ENCODE measurements at places on chromosomes 5 and 9.

GRCh38 chr5:16464664-16465543 is 696 bp downstream of the ZNF622 start:
- no peak for DNase-seq

DNA sequence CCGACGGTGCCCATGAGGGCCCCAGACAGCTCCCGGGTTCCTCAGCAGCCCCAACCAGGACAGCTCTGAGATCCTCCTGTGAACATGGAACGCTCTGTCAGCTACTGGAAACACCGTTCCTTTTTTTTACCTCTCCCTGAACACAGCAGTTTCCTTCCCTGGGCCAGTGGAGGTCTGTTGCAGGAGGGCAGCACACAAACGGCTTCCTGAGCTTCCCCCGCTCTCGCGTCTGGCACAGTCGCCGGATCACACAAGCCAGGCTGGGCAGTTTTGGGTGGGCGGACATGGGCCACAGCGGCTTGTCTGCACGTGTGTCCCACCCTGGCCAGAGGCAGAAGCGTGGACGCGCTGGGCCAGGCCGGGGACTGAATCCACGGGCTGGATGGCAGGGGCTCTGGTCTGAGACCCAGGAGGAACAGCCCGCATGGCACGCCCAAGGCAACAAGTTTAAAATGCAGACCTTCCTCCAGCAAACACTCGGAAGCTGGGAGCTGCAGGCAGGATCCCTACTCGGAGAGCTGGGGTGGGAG is 106.8 kb upstream of the SARDH start:
- no peak for DNase-seq

- no peak for DNase-seq
Observed at GRCh38 chr5:82347201-82347865, 69.2 kb upstream of the RPS23 start.

GRCh38 chr9:127361561-127361960 is 35.4 kb upstream of the SLC2A8 start:
- no peak for DNase-seq

DNA sequence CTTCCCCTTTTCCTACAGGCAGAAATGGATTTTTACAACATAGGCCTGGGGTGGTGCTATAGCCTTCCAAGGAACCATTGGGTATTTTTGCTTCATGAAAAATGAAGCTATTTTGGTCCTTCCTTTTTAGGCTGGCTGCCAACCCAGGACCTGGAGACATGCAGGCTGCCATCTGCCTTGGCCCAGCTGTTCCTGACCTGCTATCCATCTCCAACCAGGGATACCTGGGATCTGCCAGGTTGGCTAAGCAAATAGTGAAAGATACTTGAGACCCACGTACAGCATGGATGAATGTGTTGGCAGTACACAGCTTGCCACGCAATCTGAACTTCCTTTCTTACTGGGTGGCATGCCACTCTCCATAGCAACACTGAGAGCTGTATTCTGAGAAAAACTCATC is 31.1 kb downstream of the MRPS27 start:
- DNase-seq: no peak

DNA sequence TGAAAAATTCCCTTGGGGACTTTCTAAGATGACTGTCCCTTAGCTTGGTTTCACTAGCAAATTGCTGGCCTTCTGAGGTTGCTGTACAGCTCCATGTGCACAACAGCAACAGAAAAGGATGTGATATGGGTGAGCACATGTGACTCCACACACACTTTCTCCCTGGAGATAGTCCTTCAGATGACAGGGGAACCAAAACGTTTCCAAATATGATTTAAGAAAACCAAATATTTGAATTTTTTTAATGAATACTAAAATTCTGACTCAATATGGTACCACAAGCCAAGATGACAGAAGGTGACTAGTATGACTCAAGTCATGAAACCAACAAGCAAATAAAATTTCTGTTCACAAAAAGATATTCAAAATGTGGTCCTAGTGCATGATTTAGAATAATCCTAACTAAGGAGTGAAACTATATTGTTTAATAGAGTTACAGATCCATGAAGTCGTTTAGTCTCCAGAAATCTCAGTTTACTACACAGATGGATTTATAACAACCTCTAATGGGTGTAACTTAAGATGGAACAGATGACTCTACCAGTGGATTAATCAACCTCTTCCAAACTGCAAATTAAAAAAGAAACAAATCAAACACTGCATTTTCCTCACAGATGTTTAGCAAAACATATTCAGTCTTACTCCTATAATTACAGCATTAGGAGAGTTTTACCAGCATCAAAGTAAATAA is 144.8 kb upstream of the PIK3R1 start:
- DNase-seq: no peak

- DNase-seq: no peak
Observed at GRCh38 chr5:113176734-113177133, 200.1 kb downstream of the DCP2 start.

DNA sequence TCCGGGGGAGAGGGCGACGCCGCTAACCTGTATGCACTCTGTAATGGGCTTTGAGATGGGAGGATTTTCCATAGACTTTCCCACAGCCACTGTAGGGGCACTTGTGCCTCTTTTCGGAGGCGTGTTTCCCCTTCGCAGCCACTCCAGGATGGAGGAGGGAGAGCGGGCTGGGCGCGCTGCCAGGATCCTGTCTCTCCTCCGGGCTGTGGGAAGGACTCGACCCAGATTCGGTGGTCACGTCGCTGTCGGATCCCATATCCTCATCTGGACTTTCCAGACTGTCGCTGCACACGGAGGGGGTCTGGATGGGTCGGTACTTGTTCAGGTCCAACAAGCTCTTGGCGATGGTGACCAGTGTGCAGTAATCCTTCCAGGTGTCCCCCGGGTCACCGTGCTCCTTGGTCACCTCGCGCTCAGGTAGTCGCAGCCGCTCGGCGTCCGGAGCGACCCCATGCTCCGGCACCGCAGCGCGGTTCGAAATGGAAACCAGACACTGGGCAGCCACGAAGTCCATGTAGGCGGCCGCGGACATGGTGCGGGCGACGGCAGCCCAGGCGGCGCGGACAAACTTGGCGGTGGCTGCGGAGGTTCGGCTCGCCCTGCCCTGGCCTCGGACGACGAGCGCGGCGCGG is 1.5 kb downstream of the KLF9 start:
- DNase-seq: peak; percentile 49

GRCh38 chr5:73565969-73566547 is 515 bp downstream of the UTP15 start:
- DNase-seq: no peak

DNA sequence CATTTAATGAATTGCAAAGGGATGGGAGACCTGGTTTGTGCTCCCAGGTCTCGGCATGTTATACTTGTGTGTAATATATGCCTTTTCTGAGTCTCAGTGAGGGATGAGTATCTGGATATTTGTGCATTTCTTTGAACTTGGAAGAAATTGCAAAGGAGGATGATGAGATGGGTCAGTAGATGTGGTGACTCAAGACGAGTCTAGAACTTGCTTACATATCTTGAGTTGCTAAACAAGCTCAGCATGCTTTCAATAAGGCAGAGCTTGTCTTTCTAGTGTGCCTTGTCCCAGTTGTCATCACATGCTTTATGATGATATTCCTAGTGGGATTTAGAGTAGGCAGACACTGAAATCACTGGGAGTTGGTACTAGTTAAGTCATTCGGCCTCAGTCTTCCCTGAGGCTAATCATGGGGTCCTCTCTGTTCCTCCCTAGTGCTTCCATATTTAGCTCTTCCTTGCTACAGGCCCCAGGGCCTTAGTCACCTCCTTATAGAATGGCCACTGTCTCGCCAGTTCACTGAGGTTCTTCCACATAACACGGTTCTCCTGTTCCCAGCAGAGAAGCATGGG is 222.3 kb downstream of the ARRDC3 start:
- DNase-seq: no peak

GRCh38 chr5:10502130-10502529 is 60.5 kb downstream of the ROPN1L start:
- no peak for DNase-seq

DNA sequence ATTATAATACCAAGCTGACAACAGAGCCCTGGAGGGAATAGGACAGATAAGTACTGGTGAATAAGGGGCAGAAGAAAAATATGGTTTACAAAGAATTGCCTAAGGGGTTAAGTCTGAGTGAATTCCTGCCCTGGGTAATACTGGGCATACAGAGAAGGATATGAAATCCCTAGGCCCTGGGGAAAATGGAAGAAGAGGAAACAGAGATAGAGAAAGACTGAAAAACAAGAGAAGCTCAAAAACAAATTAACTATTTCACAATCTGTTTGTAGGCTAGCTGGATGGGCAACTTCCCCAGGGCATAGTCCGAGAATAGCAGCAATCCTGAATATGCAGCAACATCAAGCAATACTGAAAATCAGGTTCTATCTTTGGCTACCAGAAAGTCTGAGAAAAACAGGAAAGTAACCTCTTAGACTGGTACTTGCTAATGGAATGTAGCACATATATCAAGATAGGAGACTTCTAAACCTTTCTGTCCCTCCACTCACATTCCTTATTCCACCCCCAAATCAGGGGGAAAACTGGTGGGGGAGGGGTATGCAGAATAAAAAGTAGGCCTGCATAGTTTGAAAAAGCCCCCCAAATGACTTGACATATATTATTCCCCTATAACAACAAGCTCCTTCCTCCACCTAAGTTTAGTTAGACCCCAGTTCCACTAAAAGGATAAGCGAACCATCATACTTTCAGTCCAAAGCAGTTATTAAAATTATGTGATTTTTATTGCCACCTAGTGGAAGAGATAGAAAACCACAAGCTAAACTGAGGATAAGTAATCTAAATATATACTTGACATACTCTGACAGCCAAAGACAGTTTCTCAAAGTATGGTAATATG is 20.6 kb downstream of the SLC38A9 start:
- DNase-seq: no peak

DNA sequence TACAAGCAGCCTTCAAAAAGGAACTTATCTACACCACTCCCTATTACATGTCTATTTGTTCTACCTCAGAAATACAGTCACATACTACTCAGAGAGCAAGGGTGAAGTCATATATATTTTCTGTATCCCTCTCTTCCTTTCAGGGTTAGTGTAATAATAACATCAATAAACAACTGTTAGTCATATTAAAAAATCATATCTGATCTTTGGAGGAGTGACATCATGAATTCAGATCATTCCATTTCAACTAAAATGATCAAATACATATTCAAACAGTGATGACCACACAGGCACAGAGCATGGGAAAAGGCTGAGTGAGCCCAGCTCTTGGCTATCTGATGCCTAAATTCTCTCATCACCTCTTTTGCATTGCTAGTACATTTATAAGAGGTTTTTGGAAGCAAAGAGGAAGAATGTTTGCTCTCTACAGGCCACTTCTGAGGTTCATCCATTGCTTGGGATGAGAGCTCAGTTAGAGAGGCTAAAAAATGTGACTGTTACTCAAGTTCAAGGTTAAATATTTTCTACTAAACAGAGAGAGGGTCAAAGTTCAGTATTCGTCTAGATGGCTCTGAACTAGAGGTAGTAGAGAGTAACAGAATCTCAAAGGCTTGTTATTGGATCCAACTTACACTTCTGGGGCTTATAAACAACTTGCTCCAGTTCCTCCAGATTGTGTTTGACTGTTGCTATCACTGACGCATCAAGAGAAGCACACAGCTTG is 39.0 kb downstream of the RIGI start:
- no peak for DNase-seq

- no peak for DNase-seq
Observed at GRCh38 chr5:1298723-1299510, 4.0 kb upstream of the TERT start.

- DNase-seq: no peak
Observed at GRCh38 chr5:81924442-81924841, 47.4 kb upstream of the ATG10 start.

- no peak for DNase-seq
Observed at GRCh38 chr5:4137781-4138180, 542.1 kb downstream of the IRX1 start.

GRCh38 chr5:91225848-91226686 is 157.1 kb downstream of the ARRDC3 start:
- DNase-seq: peak; percentile 40

- no peak for DNase-seq
Observed at GRCh38 chr9:136108648-136109266, 9.9 kb downstream of the TMEM250 start.

DNA sequence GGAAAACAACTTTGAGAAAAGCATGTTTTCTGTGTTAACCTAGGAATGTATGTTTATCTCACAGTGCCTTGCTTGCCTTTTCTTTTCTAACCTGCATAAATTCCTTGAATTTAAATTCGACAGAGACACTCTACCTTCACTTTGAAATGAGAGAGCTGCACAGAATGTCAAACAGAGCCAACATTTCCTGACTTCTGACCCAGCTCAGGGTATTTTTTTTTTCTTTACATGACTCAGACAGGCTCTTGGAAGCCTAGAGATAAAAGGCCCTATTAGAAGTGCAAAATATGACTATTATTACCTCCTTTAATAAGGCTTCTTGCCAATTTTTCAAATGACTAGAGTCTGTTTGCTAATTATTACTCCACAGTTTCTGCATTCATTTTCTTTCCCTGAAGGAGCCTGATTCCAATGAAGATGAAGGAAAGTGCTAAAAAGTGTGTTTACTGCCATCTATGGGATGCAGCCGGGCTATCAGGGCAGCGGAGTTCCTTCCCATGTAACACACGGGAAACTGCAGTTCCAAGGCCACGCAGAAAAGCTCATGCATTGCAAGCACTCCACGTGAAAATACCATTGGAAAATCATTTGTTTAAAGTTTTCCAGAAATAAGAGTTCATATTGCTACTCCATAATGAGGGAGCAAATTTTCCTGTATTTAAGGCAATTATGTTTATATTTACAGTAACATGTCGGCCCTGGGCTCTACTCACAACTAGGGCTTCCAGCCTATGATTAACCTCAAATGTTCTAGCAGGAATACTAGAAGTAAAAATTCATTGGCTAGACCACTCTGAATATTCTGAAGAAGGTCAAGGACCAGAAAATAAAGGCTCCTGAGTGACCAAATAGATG is 485.6 kb downstream of the ZSWIM6 start:
- DNase-seq: no peak

GRCh38 chr9:81874931-81875330 is 53.3 kb upstream of the SPATA31D4 start:
- no peak for DNase-seq

GRCh38 chr9:110954822-110955291 is 83.4 kb downstream of the LPAR1 start:
- no peak for DNase-seq

GRCh38 chr5:19462019-19462418 is 526.0 kb downstream of the CDH18 start:
- DNase-seq: no peak

GRCh38 chr9:85729882-85730281 is 11.9 kb downstream of the AGTPBP1 start:
- DNase-seq: no peak
